ENCODE measurements at places on chromosomes 13 and 19.

DNA sequence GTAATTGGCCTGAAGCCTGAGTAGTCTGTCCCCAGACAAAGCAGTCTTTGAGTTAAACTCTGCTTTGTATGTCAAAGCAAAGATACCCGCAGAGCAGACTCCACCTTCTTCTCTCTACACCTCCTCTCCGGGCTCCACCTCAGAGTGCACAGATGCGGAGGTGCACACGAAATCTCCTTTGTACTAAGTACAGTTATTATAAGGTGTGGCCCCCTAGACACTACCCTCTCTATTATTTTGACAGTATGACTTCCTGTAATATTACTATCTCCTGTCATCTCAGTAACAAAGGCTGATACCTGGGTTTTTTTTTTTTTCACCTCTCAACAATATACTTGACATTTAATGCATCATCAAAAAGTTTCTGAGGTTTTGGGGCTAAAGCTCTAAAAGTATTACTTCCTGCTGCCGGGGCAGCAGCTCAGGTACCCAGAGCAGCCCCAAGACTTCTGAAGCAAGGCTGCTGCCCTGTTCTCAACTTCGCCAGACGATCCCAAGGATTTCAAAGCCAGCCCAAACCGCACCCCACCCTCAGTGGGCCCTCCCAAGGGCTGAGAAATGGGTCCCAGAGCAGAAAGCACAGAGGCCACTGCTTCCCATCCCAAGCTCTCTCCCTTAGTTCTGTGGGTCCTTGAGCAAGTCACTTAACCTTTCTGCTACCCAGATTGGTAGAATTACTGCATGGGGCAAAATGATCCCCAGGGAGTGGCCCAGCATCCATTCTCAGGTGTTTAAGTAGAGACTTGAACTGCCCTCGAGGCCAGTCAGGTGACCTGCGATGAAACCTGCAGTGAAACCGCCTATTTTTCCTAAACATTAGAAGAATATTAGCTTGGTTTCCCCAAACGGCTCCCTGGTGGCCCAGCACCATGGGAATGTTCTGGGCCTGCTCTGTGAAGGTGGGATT, 180.6 kb downstream of the FOXO1 start:
- no peak for DNase-seq

GRCh38 chr13:59461411-59461810, 702.3 kb downstream of the DIAPH3 start:
- DNase-seq: no peak

DNA sequence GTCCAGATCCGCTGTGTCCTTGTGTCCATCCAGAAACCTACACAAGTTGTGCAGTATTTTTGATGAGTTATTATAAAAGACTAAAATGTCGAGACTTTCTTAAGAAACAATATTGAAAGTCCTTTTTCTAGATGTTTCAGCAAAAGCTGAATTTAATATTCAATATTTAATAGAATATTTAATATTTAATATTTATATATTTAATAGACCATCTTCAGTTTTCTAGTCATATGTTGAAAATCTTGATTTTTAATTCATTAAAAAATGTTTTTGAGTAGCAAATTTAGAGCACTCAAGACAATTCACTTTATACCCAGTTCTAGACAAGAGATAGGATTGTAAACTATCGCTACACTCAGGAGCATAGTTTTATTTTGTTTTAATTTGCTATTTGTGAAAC, 447.8 kb downstream of the SLITRK5 start:
- DNase-seq: no peak

- no peak for DNase-seq
Measured at GRCh38 chr19:45954156-45954555, 19.5 kb downstream of the NOVA2 start.

- no peak for DNase-seq
Measured at GRCh38 chr13:106355866-106356265, 179.6 kb downstream of the EFNB2 start.

- no peak for DNase-seq
Measured at GRCh38 chr19:38841787-38842438, 7.9 kb downstream of the HNRNPL start.

GRCh38 chr13:59363313-59363712, 800.4 kb downstream of the DIAPH3 start:
- no peak for DNase-seq

DNA sequence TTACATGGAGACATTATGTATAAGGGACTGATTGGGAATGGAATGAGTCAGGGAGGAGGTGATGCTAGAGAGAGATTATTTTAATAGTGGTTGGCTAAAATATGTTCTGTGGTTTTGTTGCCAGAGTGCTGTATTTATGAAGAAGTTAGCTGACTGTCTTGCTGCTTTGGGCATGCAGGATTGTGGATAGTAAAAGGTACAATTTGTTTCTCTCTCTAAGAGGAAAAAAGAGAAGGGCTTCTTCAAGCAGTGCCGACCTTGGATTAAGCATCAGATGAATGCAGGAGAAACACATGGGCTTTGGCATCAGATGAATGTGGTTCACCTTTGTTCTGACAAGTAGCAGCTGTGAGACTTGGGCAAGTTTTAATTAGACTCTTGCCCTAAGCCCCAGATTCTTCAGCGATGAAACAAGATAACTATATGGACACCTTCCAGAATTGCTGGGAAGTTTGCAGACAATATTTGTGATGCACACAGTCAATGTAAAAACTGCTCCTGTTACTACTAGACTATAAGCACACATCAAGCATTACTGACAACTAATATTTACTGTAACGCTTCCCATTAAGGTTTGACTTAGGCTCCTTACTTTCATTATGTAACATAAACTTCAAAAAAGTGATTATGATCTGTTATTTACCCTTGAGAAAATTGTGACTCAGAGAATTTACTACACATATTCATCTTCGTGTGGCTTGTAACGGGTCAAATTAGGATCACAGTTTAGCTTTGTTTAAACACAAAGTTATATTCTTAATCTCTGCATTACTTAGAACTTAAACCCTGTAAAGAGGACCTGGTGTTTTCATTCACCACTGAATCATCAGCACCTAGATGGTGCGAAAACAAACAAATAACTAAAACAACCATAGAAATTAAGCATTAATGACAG, 824.0 kb downstream of the PCDH9 start:
- DNase-seq: peak; percentile 59

- DNase-seq: no peak
Measured at GRCh38 chr13:45695198-45695730, 6.9 kb upstream of the CBY2 start.

DNA sequence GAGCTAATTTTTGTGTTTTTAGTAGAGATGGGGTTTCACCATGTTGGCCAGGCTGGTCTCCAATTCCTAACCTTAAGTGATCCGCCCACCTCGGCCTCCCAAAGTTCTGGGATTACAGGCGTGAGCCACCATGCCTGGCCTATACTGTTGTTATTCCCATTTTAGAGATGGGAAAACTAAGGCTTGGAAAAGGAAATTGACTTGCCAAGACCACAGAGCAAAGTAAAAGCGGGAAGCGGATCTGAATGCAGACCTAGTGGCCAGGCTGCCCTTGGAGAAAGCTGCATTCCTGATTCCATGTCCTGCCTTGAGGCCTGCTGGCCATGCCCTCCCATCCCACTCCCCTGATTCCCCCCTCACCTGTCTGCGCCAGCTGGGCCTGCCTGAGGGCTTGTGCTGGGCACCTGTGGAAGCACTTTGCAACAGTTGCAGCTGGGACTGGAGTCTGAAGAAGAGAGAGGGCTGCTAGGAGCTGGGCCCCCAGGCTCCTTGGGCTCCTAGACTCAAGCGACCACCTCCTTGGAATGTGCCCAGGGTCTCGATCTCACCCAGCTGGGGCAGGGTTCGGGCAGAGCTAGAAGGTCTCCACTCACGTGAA, 5.7 kb downstream of the PALM3 start:
- no peak for DNase-seq

DNA sequence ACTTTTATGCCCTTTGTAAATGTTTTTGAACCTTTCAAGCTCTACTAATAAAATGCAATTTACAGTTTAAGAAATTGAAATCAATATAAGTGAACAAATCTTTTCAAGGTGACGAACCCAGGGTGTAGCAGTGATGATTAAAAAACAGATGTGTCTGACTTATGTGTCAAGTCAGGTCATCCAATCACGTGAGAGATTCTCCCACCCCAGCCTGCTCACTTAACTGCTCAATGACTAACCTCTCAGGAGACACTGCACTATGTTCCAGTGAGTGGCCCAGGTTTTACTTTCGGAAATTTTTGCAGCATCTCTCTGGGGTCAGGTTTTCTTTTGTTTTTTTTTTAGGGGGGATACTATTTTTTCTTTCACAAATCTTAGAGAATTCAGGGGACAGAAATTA, 60.7 kb downstream of the ZNF429 start:
- no peak for DNase-seq

DNA sequence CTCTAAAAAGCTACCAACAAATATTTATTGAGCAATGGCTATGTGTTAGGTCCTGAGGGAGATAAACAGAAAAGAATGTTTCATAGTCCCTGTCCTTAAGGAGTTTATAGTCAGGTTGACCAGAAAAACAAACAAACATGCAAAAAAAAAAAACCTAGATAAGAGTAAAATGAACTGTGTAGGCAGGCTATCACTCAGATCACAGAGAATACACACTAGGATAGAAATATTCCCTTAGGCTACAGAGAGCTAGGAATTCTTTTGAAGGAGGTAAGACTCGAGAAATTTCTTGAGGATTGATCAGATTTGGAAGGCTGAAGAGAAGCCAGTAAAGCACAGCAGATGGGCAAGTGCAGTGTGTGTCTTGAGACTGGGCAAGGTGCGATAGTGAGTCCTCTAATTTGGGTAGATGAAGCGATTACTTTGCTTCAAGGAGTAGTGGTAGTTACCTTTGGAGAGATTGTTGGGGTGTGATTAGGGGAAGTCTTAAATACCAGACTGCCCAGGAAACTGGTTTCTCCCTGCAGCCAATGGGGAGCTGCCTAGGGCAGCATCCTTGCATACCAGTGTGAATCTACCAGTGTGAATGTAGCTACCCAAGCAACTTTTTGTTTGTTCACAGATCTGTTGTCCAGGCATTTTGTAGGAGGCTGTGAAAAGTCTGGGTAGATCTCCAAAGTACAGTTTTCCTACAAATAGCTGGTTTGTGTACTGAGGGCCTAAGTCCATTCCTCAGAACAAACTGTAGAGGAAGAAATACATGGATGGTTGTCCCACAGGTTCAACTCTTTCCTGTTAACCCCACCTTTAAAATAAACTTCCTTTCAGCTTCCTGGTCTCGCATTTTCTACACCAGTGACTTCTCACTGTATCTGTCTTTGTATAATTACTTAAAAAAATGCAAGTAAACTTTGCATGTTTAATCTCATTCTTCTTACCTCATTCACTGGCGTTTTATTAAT, 314.1 kb downstream of the KLF5 start:
- no peak for DNase-seq

- peak; percentile 50 for DNase-seq
Measured at GRCh38 chr13:25371875-25372283, at the start of gene ATP8A2. ATP8A2 (plus strand) TSS chr13:25371974; CDS start chr13:25372213, 239 bp downstream.

DNA sequence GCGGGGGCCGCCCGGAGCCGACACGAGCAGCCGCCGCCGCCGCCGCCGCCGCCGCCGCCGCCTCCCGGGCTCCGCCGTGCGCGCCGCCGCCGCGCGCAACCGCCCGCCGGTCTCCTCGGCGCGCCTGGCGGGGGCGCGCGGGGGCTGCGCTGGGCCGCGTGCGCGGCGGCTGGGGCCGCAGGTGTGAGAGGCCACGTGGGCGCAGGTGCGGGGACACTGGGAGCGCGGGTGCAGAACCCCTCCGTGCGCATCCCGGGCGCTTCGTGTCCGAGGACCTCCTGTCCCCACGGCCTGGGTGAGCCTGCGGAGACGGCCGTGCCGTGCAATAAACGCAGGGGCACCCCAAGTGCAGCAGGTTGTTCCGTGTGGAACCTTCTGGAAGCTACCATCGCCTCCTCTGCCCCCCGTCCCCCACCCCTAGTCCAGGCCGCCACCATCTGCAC, at the start of gene LINGO3:
Gene LINGO3 (minus strand): TSS at position 41 of the 443 bp plus-strand sequence. CDS start 16,378 bp downstream, outside the sequence.
- peak; percentile 26 for DNase-seq

- no peak for DNase-seq
Measured at GRCh38 chr19:1223018-1223855, 14.6 kb downstream of the CBARP start.

- DNase-seq: no peak
Measured at GRCh38 chr13:73714522-73714921, 419.7 kb downstream of the KLF12 start.

GRCh38 chr13:96104516-96104915, 14.6 kb downstream of the HS6ST3 start:
- DNase-seq: no peak

- DNase-seq: no peak
Measured at GRCh38 chr13:49635599-49636433, 7.5 kb downstream of the ARL11 start.

DNA sequence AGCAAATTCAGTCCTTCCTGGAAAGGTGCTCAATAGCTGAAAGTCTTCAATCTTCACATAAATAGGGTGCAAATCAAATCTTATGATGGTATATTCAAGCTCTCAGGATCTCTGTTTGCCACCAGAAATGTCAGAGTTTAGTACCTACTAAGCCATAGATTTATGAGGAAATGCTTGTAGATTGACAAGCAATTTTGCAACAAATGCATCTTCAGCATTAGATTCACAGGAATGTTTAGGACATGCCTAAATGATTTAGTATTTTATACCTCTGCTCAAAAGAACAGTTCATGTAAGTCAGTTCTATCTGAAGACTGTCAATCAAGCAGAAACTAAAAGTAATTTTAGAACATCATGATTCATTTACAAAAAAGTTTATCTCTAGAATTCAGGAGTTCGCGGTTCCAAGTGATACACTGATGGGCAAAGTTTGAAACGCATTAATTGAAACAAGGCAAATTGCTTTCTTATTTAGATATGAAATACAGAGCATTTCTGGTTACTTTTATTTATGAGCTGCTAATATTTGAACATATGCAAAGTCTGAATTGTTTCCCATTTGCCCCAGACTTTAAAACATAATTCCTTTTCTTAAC, 65.7 kb downstream of the DACH1 start:
- no peak for DNase-seq

GRCh38 chr19:31981545-31981944, 363.9 kb upstream of the ZNF507 start:
- DNase-seq: no peak

DNA sequence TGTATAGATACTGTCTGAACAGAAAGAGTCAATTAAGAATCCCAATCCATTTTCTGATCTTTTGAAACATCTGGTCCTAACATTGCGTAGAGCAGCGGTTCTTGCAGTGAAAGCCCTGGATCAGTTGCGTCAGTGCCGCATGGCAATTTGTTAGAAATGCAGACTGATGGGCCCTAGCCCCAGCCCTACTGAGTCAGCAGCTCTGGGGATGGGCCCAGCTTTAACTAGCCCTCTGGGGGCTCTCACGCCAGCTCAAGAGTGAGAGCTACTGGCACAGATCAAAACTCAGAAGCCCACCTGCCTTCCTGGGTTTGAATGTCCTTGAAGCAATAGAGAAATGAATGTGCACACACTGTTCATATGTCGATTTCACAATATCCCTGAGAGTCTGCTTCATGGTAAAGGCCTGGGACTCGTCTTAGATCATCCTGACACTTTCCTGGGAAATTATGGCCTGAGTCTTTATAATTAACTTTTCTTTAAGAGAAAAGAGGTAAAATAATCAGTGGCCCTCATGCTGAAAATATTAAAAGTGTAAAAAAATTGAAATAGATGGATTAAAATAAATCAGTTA, 206.8 kb upstream of the TMTC4 start:
- peak; percentile 14 for DNase-seq

DNA sequence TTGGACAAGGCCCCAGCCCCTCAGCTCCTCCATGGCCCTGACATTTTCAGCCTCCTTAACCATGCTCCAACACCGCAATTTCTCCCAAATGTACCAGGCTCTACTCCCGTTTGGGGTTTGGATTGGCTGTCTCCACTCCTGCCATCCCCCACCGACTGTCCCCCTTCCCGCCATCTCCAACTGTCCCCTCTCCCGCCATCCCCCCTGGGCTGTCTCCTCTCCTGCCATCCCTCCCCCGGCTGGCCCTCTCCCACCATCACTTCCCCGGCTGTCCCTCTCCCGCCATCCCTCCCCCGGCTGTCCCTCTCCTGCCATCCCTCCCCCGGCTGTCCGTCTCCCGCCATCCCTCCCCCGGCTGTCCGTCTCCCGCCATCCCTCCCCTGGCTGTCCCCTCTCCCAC, 5.4 kb downstream of the BCAT2 start:
- DNase-seq: no peak
